ENCODE measurements at places on chromosomes 2 and 18.

- DNase-seq = no peak
These were observed 137.6 kb downstream of the MYO1B start for GRCh38 chr2:191382801-191383200.

DNA sequence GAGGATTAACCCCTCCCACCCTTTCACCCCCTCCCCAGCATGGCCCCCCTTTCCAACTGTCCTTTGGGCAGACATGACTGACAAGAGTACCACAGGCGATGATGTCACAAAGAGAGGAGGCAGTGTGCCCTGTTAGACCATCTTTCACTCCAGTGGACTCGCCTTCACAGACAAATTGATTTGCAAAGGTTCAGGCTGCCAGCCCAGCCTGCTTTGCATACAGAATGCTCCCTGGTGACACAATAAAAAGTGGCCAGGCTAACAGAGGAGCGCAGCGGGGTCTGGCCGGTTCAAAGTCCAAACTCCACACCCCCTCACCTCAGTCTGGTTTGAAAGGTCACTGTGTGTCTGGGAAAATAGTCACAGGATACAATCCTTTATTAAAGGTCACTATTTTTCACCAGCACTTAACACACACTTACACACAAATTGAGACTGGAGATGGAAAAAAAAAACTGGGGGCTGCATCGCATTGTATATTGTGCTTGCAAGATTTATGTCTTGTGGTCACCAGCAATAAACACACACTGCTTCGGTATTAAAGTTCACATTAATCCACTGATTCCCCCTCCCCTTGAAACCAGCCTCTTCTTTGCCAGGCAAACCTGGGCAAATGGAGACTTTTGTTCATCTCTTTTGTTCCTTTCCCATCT is 236.9 kb downstream of the BCL11A start:
- no peak for DNase-seq

- no peak for DNase-seq
These were observed 61.7 kb downstream of the KIAA1328 start for GRCh38 chr18:36890598-36890997.

DNA sequence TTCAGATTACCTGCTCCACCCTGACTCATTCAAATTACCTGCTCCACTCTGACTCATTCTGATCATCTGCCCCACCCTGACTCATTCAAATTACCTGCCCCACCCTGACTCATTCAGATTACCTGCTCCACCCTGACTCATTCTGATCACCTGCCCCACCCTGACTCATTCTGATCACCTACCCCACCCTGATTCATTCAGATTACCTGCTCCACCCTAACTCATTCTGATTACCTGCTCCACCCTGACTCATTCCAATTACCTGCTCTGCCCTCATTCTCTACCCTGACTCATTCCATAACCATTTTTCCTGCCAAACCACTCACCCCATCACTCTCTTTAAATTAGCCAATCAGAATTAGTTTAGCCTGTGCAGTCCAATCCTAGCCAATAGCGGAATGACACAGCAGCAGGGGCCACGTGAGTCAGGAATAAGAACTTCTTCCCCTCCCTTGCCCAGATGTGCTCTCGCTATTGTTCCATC is 26.2 kb downstream of the CFAP53 start:
- DNase-seq = no peak

DNA sequence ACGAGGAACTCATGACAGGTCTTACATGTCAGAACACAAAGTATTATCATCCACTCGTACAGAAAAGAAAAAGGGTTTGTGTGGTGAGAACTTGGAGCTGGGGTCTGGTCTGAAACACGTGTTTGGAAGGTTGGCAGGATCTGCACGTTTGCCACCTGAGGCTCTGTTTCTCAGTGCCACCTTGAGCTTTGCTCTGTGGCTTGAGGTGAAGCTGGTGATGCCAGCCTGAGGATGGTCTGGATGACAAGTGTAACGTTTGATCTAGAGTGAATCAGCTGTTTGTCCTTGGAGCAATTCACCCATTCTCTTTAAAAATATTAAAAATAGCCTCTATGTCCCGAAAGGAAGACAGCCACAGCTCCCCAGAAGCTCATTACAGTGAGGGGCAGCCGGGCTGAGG is 45.4 kb upstream of the KLF11 start:
- no peak for DNase-seq

GRCh38 chr18:49041435-49042245 is 90.9 kb upstream of the SMAD7 start:
- DNase-seq = no peak

DNA sequence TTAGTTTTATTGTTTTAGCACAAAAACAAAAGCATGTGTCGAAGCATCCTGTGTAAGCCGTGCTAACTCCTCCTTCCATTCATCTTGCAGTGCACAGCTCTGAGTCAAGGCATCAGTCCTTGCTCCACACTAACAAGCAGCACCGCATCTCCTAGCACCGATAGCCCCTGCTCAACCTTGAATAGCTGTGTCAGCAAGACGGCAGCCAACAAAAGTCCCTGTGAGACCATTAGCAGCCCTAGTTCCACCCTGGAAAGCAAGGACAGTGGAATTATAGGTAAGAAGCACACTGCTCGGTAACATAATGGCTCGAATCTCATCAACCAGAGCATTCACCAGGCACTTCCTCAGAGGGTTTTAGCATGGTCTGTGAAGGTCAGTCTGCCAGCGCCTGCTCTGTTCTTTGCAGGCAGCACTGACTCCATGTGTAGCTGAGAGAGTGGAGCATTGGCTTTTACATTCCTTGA is 136.2 kb downstream of the WDSUB1 start:
- no peak for DNase-seq

DNA sequence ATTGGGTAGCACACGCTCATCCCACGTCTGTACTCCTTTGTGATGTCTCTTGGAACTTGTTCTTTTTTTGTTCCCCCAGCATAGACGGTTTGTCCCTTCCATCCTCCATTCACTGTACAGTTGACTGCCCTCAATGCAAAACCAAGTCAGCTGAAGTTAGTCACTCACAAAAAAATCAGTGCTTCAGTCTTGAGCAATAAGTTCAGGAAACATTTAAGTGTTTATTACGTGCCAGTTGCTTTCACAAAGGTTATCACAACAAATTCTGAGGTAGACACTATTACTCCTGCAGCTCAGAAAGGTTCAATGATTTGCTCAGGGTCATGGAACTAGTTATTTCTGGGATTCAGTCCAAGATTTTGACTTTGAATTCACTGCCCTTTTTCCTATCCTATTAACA is 102.2 kb downstream of the PDE1A start:
- DNase-seq = no peak

DNA sequence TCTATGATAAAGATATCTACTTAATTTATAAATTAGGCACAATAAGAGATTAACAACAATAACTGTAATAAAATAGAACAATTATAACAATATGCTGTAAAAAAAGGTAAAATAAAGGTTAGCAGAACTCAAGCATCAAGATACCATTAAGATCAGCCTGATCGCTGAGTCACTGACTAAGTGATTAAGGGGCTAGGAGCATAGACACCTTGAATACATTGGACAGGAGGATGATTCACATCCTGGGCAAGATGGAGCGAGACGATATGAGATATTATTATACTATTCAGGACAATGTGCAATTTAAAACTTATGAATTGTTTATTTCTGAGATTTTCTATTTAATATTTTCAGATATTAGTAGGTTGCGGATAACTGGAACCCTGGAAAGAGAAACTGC is 1277.8 kb upstream of the ZEB2 start:
- no peak for DNase-seq

GRCh38 chr2:214560618-214561190 is 149.8 kb downstream of the VWC2L start:
- no peak for DNase-seq

- no peak for DNase-seq
These were observed 77.9 kb upstream of the GLS start for GRCh38 chr2:190802626-190803209.
